ENCODE measurements at places on chromosomes 2 and 18. TPM values are rescaled to one million over a fixed set of nuclear protein-coding genes. Genes with fewer than 3 reads are reported as not detected.

The SCN9A gene
- total RNA-seq = 5.8 TPM

GRCh38 chr2:130870779-130871178 lies 34.1 kb downstream of the ARHGEF4 start:
- no peak for DNase-seq

GRCh38 chr2:22382479-22383169 lies 1002.4 kb upstream of the KLHL29 start:
- no peak for DNase-seq

The FBXO36 gene
- 5.2 TPM for total RNA-seq

The SLC5A7 gene
- total RNA-seq = 0.98 TPM

DNA sequence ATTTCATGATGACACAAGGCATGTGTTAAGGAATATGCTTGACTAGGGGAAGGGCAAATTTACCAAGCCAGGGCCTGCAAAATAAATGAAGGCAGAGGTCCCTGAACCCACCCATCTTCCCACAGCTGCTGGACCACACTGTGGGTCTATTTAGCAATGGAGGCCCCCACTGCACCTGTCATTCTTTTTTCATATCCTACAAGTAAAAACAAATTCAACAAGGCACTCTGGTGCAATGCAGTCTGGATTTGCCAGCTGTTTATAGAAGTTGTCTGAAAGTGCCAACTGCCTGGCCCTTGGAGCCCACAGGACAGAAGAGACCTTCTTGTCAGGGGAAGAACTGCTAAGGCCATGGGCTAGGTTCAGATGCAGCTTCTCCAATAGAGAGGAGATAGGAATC lies 112.8 kb upstream of the ATL2 start:
- no peak for DNase-seq

DNA sequence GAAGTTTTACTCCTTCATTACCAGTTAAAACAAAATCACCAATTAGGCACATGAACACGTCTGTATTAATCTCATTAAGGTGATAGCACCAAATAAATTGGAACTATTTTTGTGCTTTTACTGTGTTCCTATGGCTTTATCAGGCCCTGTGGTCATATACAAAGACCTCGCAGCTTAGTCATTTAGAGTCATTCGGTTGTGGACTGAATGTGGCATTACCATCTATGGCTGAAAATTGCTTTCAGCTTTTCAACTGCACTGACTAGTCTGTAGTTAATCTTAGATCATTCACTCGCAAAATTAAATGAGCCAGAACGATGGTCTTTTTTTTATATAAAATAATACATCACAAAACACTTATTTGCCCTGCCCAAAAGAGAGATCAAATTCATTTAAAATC lies 601.7 kb downstream of the NR4A2 start:
- no peak for DNase-seq

- DNase-seq = no peak
These were observed 762 bp upstream of the SPOPL start for GRCh38 chr2:138500592-138501424.

DNA sequence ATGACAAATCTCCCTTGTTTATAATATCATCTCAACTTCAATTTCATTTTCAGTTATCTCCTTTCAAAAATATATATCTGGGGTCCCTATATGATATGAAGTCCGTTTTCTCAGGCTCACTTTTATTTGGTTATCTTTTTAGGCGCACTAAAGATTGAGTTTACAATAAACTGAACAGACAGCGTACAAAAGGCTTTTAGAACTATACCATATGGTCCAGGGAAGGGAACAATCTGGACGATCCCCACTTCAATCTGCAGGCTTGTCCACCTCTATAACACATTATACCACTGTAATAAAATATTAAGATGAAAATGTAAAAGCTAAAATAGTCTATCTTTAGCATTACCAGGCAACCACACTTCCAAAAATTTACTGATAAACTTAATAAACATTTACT lies 289.9 kb downstream of the ZEB2 start:
- DNase-seq = no peak

DNA sequence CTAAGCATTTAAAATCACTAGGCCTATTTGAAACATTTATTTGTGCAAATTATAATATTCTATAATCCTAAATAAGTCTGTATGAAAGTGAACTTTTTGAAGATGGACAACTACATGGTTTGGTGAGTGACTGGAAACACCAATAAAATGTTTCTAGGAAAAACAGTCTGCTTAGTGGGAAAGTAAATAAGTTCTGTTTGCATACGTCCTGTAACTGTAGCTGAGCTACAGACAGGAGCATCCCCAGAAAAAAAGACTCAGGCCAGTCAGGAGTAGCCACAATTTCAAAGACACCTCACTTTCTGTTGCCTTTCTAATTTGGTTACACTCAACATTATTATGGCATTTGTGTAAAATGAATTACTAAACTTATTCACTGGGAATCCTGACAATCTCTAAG lies 28.4 kb upstream of the KCNJ3 start:
- no peak for DNase-seq

GRCh38 chr2:168545439-168546082 lies 89.5 kb downstream of the CERS6 start:
- no peak for DNase-seq

The IHH gene
- total RNA-seq = not detected

DNA sequence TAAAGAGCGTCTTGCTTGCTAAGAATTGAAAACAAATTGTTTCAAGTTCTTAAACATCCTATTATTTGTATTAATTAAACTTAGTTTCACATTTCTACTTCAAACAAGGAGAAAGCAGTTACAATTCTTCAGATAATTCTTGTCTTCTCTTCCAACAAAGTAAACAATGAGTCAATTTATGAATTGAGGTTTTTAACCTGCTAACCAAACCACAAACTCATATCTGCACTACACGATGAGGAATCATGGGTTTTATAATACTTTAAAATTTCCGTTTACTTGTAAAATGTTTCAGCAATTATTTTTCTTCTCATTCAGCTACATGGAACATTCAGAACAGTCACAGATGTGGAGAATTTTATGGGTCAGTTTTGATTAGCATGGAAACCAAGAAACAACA lies 114.2 kb downstream of the SPIRE1 start:
- DNase-seq = no peak

The UPP2 gene
- total RNA-seq = not detected

The MAP3K19 gene
- total RNA-seq = 3.2 TPM

GRCh38 chr2:75102011-75102410 lies 97.3 kb downstream of the TACR1 start:
- no peak for DNase-seq

GRCh38 chr2:127649100-127649611 lies 3.2 kb downstream of the GPR17 start:
- DNase-seq = peak; percentile 43

DNA sequence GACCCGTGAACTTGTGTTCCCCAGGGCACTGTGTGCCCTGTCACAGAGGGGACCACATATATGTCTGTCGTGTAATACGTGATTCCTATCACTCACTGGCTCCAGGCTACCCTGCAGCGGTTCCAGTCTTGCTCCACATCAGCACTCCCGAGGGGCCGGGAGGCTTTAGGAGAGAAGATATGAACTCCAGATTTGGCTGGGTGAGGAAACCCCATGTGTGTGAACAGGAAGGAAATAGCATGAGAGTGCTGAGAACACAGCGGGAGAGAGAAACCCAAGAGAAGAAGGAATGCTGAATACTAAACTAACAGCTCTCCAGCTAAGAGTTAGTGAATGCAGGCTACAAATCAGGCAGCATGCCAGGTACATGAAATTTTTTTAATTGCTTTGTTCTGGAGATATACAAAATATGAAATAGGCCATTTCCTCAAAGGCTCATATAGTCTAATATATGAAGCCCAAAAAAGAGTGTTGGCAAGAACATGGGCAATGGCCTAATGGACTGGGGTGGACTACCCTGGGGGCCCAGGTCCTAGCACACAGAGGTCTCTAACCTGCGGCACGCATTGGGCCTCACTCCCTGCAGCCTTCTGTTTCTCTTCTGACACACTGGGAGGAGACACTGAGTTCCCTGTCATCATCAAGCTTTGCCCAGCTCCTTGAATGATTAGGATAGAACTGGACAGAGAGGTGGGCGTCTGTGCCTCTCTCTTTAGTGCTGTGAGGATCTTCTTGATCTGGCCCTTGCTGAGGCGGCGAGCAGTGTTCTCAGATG lies 372.8 kb upstream of the RAB6C start:
- DNase-seq = no peak

The TMEM37 gene
- 12.2 TPM for total RNA-seq

DNA sequence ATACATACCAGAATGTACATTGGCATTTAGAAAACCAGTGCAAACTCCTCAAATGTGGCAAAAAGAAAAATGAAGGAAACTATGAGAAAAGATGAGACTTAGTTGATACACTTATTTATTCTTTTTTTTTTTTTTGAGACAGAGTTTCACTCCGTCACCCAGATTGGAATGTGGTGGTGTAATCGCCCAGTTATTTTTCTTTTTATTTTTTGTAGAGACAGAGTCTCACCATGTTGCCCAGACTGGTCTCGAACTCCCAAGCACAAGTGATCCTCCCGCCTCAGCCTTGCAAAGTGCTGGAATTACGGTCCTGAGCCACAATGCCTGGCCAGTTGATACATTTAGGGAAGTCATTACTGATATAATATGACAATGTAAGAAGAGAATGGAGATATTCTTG lies 274.2 kb upstream of the LRATD1 start:
- DNase-seq = no peak

GRCh38 chr2:60355849-60356261 lies 197.6 kb downstream of the BCL11A start:
- no peak for DNase-seq

GRCh38 chr2:8918412-8918811 lies 81.0 kb upstream of the KIDINS220 start:
- no peak for DNase-seq

DNA sequence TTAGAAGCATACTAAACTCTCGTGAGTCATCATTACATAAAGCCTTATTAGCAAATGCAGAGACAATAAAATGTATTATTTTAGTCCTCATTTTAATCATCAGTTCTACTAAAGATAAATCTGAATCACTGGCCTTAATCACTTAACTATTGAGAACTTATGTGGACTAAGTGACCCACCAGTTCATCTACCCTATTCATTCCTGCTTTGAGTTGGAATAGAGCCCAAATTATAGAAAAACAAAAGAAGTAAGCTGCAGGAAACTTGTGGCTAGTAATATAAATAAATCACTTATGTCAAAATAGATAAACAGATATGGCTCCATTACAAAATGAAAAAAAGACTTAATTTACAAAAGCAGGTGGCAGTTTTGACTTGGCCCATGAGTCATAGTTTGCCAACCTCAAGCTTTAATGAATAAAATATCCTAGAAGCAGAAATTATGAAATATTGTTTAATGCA lies 851.8 kb upstream of the CRIM1 start:
- DNase-seq = no peak

The TMEM17 gene
- total RNA-seq = 1.0 TPM

The TBR1 gene
- not detected for total RNA-seq

DNA sequence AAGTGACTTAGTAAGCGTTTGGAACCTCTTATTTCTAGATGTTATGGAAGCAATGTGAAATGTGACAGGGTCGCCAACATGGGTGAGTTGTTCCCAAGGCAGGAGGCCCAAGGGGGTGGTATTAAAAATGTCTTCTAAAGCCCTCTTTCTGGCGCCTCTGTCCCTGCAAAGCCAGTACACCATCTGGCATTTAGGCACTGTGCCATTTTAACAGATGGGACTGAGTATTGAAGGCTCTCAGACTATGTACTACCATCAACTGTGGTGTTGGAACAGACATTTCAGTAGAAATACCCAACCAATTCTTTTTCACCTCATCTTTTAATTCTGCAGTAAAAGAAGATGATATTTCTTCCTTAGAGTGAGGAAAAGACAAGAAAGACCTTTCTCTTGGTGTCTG lies 384.5 kb upstream of the MMADHC start:
- no peak for DNase-seq

DNA sequence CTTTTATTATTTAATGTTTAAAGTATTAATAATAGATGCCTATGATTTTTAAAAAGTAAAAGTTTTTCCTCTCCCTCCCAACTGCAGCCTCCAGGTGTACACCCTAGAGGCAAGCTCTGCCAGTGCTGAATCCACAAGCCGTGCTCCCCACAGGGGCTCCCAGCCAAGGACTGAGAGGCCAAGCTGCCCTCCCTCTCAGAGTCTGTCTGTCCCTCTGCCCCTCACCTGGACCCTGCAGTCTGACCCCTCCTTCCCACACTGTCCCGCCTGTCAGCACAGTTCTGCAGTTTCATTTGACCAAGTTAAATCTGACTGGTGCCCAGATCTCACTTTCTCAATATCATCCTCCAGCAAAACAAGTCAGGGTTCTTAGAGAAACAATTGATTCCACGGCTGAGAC lies 14.8 kb upstream of the PROC start:
- DNase-seq = no peak

GRCh38 chr2:149931486-149931885 lies 343.9 kb upstream of the MMADHC start:
- DNase-seq = no peak

The TUBB8B gene
- total RNA-seq = 0.34 TPM

- DNase-seq = peak; percentile 34
These were observed 117.7 kb upstream of the MCFD2 start for GRCh38 chr2:47033102-47033880.
